Colonic mucosa (tissue), 4 donors: ENCODE measurements at places on chromosomes 4 and X. TPM values are rescaled to one million over a fixed set of nuclear protein-coding genes. Genes with fewer than 3 reads are reported as not detected.

- no peak overlapping the region for H3K4me3 ChIP-seq
- no peaks in the 10 kb centered on the region for H3K4me1 ChIP-seq
- no peaks in the 10 kb centered on the region for H3K27me3 ChIP-seq
Measured at GRCh38 chr4:152224223-152224622, 311.7 kb downstream of the FBXW7 start.

- no peaks in the 10 kb centered on the region for H3K36me3 ChIP-seq
Measured at GRCh38 chr4:42654631-42655268, 2.2 kb downstream of the ATP8A1 start.

DNA sequence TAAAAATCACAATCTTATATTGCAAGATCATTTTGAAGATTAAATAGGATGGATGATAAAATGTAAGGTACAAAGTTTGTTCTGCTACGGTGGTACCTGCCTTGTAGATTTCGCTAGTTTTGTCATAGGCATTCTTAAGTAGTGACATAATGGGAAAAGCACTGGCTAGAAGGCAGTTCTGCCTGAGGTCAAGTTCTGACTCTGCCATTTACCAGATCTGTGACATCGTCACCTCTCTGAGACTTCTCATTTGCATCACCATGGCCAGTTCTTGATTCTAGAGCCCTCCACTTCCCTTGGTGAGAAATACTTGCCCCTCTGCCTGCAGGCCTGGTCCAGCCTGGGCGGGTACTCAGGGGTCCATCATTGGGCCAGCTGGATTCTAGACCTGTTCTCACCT is 85.2 kb downstream of the HS3ST1 start:
- no peaks in the 10 kb centered on the region for H3K36me3 ChIP-seq
- H3K4me1 ChIP-seq = no peaks in the 10 kb centered on the region
- H3K27me3 ChIP-seq = no peaks in the 10 kb centered on the region
- H3K4me3 ChIP-seq = no peak overlapping the region

- no peaks in the 10 kb centered on the region for H3K27me3 ChIP-seq
- DNase-seq = no peak
- H3K4me1 ChIP-seq = no peaks in the 10 kb centered on the region
- no peaks in the 10 kb centered on the region for H3K36me3 ChIP-seq
Measured at GRCh38 chrX:138485767-138486166, 225.8 kb downstream of the FGF13 start.

HS3ST1 gene
- 6.6 TPM for total RNA-seq

POU3F4 gene
- not detected for total RNA-seq

PGM2 gene
- total RNA-seq = 32.6 TPM

CCDC110 gene
- 3.6 TPM for total RNA-seq
